ENCODE measurements at places on chromosomes 16 and 17.

DNA sequence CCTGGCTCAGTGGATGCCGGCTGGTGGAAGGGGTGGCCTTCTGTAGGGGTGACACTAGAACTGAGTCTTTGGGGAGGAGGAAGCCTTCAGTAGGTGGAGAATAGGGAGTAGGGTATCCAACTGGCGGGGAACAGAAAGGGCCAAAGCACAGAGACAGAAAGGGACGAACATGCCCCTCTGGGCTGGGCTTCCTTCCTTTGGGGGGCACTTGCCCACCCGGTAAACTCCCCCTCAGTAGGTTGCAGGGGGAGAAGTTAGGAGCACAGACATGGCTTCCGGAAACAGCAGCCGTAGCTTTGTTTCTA lies 774 bp downstream of the ENGASE start:
- no peak for DNase-seq

GRCh38 chr17:78372841-78373240 lies 5.6 kb upstream of the PGS1 start:
- DNase-seq: no peak

DNA sequence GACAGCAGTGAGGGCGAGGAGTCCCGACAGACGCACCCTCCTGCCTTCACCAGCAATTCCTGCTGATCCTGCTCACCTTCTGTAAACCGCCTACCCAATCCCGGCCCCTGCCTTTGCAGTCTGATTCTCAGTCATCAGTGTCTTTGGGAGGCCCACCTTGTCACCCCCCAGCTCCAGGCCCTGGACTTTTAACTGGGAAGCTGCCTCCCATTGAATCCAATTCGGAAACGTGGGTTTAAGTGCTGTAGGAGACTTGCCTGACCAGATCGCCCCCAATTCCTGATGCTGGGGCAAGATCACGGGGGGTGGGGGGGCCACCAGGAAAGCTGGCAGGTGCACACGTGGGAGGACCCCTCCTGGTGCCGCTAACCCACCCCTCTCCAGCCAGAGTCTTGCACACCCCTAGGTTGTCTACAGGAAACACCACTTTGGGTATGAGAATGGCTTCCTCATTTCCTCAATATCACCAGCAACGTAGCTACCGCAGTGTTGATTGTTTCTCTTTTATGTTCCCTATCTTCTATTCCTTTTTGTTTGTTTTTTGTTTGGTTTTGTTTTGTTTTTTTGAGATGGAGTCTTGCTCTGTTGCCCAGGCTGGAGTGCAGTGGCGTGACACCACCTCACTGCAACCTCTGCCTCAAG lies 46.6 kb upstream of the CMIP start:
- DNase-seq: no peak

DNA sequence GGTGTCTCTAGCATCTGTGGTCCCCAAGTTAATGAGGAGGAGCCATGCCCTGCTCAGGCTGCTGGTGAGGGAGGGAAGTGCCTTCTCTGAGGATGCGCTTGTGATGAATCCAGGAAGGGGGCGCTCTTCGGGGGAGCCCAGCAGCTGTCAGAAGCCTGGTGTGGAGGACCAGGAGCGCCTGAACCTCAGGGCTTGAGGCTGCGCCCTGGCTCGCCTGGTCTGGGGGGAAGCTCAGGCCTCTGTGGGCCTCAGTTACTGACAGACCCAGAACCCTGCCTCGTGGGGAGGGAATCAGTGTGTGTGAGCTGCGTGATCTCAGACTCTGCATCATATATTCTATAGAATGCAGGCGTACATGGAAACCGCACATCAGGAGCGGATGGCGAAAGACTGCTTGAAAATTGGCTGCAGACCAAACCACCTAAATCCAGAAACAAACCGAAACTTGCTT lies 126.1 kb downstream of the SEC14L1 start:
- no peak for DNase-seq

GRCh38 chr17:81900181-81900820 lies 1.7 kb upstream of the NPB start:
- DNase-seq: no peak

GRCh38 chr17:55546481-55546880 lies 35.2 kb upstream of the SMIM36 start:
- DNase-seq: no peak

GRCh38 chr16:67137605-67138004 lies 13.2 kb downstream of the B3GNT9 start:
- no peak for DNase-seq

- no peak for DNase-seq
Measured at GRCh38 chr17:19298569-19299213, 61.5 kb downstream of the EPN2 start.

- no peak for DNase-seq
Measured at GRCh38 chr17:82022310-82022980, at the start of gene CENPX. CENPX (minus strand) TSS chr17:82022878; CDS start chr17:82022861, 17 bp downstream.

GRCh38 chr16:82481455-82481854 lies 145.3 kb upstream of the CDH13 start:
- DNase-seq: peak; percentile 22

DNA sequence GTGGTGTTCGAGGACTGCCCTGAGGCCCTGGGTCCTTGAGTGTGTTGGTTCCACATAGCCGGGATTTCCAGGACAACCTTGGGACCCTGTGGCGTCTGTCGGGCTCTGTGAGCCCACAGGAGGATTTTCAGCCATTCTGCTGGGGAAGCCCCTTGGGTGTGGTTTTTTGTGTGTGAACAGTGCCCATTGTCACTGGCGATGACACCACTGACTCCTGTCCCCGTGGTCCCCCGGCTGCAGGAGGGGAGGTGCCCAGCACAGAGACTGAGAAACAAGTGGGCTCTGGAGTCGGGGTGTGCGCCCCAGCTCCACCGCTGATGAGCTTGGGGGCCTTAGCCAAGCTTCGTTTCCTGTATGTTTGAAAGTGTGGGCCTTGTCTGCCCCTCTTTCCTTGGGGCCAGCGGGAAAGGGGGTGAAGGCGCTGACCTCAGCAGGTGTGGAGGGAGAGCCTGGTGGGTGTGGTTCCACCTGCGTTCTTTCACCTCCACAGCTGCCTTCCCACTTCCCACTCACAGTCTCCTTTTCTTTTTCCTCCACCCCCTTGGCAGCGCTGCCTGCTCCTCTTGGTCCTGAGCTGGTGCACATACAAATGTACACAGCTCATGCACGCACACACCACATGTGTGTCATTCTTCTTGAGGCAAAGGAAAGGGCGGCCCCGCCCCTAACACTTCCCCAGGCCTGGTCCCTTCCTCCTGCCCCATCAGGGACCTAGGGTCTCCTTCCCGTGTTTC lies 16.1 kb downstream of the MGRN1 start:
- DNase-seq: no peak

GRCh38 chr17:78526231-78527025 lies 50.8 kb downstream of the DNAH17 start:
- no peak for DNase-seq

- DNase-seq: no peak
Measured at GRCh38 chr16:17827313-17827712, 356.6 kb upstream of the XYLT1 start.

DNA sequence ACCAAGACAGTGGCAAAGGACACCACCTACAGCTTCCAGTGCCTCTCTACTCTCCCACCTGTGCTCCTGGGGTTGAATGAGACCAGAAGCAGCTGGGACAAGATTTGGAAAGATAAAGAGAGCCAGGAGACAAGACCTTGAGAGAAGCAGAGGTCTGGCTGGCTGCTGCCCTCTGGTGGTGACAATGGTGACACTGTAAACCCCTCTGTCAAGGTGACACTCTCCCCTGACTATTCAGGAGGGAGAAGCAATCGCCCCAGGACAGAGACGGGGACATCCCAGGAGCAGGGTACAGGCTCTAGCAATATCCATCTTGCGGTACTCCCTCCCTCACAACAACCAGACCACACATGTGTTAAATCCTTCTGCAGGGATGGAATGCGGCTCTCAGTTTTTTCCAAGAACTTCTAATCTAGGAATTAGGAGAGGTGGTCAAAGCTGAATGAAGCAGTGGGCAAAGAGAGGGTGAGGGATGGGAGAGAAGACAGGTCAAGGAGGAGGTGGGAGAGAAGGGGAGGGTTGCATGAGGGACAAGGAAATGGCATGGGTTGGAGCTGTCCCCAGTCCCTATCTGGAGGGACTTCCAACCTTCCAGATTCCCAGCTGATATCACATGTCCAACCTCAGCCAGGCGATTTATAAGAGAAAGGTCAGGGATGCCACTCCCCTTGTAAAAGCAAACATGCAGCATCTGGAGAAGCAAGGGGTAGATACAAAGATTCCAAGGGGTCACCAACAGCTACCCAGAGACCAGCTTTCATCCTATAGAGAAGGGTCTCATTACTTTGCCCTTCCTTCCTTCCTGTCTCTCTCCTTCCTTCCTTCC lies 2.9 kb downstream of the PHOSPHO1 start:
- DNase-seq: peak; percentile 80

DNA sequence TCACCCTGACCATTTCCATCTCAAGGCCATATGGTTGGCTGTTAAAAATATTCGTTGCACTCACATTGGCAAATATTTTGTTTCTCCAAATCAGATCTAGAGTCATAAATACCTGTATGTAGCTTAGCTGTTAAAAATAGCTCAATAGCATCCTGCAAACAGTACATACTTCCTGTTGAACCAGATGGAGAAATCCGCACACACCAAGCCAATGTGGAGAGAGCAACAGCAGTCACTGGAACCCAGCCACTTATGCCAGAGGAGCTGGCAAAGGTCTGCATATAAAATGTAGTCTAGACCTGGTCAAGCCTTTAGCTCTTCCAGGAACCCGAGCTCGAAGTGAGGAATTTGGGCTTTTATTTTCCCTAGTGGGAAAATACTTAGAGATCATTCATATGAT lies 146.4 kb upstream of the KCNJ16 start:
- DNase-seq: no peak

- DNase-seq: no peak
Measured at GRCh38 chr16:29977063-29977825, 3.6 kb downstream of the TAOK2 start.

DNA sequence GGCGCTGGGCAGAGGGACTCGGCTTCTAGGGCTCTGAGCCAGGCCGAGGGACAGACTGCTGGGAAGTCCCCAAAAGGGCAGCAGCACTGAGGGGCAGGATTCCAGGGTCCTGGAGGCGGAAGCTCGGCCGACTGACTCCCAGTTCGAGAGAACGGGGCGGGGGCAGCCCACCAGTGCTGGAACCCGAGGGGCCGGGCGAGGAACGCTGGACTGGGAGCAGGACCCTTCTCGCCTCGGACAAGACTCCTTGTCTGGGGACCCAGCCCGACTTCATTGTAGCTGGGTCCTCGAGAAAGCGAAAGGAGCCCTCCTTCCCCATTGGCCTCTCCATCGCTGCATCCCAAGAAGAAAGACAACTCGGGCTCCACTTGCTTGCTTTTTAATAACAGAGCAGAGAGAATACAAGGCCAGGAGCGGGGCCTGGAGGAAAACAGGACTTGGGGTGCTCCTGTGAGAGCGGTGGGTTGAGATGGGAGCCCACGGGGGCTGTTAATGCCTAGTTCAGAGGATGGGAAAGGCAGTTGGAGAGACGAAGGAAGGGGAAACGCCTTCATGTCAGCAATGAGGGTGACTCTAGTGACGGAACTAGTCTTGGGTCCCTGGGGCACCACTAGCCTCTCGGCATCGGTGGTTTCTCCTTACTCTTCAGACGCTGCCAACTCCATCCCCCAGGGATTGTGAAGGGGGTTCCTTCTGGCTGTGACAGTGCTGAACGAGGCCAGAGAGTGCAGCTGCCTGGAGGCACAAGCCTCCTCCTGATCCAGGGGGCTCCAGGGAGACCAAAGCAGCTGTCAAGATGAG lies 492 bp upstream of the CAMTA2 start:
- DNase-seq: no peak

- DNase-seq: no peak
Measured at GRCh38 chr16:28126684-28127620, 63.4 kb upstream of the GSG1L start.

DNA sequence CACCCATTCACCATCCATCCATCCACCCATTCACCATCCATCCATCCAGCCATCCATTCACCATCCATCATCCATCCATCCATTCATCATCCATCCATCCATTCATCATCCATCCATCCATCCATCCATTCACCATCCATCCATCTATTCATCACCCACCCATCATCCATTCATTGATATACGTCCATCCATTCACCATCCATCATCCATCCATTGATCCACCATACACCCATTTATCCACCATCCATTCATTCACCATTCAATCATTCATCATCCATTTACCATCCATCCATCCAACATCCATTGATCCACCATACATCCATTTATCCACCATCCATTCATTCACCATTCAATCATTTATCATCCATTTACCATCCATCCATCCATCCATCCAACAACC lies 111.7 kb downstream of the ABCC12 start:
- no peak for DNase-seq

DNA sequence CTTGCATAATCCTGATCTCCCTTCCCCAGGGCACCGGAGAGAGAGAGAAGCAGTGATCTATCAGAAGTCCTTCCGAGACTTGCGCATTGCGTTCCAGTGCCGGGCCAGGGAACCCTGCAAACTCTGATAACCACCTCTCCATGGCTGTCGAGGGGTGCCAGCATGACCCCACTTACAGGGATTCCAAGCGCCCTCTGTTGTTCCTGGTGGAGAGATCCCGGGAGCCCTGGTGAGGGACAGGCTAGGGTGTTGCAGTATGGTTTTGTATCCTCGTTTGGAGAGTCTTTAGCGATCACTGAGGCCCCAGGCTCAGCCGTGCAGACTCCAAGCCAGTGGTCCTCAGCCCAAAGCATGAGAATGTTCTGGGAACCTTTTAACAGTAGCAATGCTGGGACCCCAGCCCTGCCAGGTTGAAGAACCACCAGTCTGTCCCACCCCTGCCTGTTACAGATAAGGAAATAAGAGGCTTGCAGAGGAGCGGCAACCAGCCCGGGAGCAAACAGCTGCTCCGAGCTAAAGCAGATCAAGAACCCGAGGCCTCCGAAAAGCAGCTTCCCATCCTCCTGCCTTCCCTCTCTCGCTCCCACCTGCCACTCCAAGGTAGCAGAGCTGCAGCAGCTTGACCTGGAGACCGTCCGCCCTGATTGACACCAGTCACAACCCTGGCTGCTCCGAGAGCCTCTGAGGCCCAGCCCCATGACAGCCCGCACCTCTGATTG lies 150.3 kb upstream of the RPL38 start:
- DNase-seq: no peak

- peak; percentile 23 for DNase-seq
Measured at GRCh38 chr16:48611329-48612137, 1.6 kb upstream of the N4BP1 start.

DNA sequence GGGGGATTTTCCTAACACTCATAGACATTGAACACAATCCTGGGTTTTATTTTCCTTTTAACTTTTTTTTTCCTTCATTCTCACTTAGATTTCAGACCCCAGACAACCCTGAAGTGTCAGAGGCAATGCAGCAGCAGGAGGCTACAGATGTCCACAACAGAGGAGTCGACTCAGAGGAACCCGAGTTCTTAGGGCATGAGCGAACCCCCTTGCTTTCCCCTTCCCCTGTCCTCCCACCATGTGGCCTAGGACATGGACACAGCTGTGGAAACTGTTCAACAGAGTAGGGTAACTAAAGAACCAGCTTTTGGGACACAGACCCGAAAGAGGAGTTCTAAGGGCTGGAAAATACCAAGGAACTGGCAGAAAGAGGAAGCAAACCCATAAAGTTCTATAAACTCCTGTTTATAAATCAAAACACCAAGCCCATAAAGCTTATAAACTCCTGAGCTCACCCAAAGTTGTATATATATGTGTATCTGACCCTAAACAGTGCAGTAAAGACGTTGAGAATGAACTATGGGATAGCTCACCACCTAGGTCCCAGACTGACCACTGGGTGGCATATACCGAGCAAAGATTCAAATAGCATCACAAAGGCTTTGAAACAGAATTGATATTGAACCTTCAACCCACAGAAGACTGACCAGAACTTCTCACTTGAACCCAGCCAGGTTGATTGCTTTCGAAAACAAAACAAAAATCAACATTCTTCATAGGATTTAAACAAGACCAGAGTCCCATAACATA lies 33.9 kb downstream of the CMTM4 start:
- peak; percentile 39 for DNase-seq

Data from urothelium cell line (cell line).